NCI-H1048 (cell line): ENCODE measurements at places on chromosomes 3 and 15.

GRCh38 chr3:123744064-123744463, 140.1 kb downstream of the MYLK start:
- no peak for DNase-seq

GRCh38 chr3:138460536-138461205, 26.3 kb downstream of the ESYT3 start:
- DNase-seq: no peak

DNA sequence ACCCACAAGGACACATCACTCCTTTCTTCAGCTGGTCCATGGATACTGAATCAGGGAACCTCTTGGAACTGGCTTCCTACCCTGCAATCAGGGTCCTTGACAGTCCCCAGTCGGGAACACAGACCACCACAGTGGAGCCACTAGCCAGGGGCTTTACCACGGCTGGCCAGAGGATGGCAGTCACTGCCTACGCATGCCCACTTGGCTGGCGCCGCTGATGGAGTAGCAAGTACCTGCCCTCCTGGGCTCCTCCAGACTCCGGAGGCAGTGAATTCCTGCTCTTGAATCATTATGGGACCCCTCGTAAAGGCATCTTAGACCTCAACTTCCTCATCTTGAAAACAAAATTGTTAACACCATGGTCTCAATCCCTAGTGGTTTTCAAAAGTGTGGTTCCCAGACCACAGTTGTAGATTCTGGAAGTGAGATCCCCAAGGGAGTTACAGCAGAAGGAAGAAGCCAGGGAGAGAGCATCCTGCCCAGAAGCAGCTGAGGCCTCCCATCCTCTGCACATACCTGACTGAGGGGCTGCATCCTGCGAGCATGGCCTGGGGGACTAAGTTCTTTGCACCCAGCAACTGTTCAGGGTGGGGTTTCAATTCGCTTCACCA, 9.1 kb upstream of the SKIC8 start:
- DNase-seq: peak; percentile 9

DNA sequence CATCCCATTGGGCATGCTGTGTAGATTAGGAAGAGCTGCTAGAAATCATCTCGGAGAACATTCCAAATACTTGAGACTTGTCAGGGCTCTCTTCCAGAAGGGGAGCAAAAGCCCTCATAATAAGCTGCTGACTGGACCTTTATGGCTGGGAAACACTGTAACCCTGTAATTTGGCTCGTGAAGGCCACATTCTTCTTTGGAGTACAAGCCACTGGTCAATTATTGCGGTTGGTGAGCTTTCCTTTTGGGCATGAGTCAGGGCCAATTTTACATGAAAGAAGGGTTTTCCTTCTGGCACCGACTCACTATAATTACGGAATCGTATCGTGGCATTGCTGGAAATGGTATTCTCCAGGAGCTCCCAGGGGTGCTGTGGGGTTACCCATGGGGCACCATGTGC, 434.5 kb upstream of the RGMA start:
- DNase-seq: no peak

GRCh38 chr15:81043935-81044575, 43.3 kb downstream of the TLNRD1 start:
- DNase-seq: no peak

GRCh38 chr3:29286478-29287240, 5.8 kb downstream of the RBMS3 start:
- no peak for DNase-seq

DNA sequence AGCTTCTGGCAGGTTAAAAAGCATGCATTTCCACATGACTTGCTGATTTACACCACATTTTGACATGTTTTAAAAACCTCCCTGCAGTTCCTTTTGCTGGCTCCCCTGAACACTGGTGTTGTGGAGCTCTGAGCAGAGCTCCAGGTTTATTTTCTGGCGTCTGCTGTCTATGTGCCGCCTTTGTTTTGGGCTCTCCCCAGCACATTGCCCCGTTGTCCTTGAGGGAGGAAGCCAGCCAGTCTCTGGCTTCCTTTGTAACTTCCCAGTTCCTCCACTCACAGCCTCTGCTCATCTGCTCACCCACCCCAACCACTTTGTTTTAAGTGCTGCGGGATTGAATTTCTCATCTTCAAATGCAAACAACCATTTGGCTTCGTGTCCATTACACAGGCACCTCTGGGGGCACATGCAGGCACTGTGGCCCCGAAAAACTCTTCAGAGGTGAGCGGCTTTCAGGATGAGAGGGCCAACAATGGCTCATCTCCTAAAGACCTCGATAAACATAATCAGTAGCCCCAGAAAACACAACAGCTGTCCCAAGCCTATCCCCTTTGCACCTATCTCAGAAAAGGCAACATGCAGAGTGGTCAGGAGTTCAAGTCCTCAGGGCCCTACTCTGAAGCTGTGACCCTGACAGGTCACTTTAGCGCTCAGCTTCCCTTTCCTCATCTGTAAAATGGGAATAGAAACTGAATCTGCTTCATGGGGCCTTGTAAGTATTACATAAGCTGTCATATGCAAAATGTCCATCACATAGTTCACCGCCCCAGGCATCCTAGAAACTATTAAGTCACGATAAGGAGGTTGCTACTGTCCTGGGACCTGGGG, 1.3 kb upstream of the MEF2A start:
- no peak for DNase-seq

- DNase-seq: no peak
These were observed 48.6 kb upstream of the KLF13 start for GRCh38 chr15:31278061-31278445.

GRCh38 chr3:144820726-144821125, 849.1 kb downstream of the DIPK2A start:
- DNase-seq: no peak
